ENCODE measurements at places on chromosomes 4 and X. TPM values are rescaled to one million over a fixed set of nuclear protein-coding genes. Genes with fewer than 3 reads are reported as not detected.

The TMPRSS11F gene
- not detected for total RNA-seq

The SPATA4 gene
- total RNA-seq: not detected

The ALG13 gene
- 42.5 TPM for total RNA-seq

The ZNF81 gene
- 9.5 TPM for total RNA-seq

The PTCHD1 gene
- total RNA-seq: not detected

The NAP1L3 gene
- total RNA-seq: 0.61 TPM

The INTU gene
- total RNA-seq: not detected

The S100P gene
- 18.8 TPM for total RNA-seq

The USP51 gene
- 0.98 TPM for total RNA-seq

The SHOX gene
- total RNA-seq: not detected

The CDKL2 gene
- total RNA-seq: 0.49 TPM

The TMEM31 gene
- not detected for total RNA-seq

The BLTP1 gene
- 48.4 TPM for total RNA-seq

Data from T-helper 1 cell treated with Interleukin-12 subunit alpha and Interleukin-12 subunit beta and Interleukin-4 antibody, amounts not matched to agents 30 ng/mL and 1 ng/mL, for 36 hours (primary cell).